Stimulated activated CD4-positive, alpha-beta T cell treated with anti-CD3 and anti-CD28 coated beads, Interleukin-15, amount 100 ng/mL, for 1 hour (primary cell): ENCODE measurements at places on chromosomes 16 and 17.

DNA sequence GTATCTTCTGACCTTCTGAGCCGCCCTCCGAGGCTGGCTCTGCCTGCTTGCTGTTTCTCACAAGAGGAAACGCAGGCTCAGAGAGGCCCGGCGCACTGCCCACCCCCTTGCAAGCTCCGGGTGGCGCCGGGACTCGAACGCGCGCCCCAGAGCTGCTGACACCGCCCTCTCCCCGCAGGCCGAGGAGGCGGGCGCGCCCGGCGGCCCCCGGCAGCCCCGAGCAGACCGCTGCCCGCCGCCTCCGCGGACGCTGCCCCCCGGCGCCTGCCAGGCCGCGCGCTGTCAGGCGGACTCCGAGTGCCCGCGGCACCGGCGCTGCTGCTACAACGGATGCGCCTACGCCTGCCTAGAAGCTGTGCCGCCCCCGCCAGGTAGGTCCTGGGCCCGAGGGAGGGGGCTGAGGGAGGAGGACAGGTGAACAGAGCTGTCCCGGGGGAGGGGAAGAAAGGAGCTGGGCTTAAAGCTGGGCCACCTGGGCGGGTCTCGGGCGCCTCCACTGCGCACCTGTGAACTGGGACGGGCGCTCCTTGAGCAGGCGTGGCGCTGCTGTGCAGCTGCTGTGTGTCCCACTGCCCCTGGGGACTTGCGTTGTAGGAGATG, 18.2 kb downstream of the WFDC1 start:
- DNase-seq, result no peak

GRCh38 chr17:3647769-3648555, 11.4 kb downstream of the CTNS start:
- DNase-seq, result no peak

GRCh38 chr17:74822939-74823367, 36.7 kb downstream of the GRIN2C start:
- no peak for DNase-seq

DNA sequence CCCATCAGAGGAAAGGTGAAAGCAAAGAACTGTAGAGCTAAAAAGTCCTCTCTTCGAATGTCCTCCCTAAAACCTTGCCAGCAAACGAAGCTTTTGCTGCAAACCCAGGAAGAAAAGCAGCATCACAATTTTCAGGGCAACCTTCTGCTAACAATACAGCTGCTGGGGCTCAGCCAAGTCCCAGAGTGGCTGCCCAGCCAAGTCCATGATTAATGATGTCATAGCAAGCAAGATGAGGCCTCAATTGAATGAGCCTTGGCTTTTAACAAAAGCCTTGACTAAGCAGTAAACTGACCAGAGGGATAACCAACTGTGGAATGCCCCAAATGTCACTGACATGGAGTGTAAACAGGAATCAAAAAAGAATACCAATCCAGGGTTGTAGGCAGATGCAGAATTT, 342.7 kb downstream of the PMP22 start:
- no peak for DNase-seq

DNA sequence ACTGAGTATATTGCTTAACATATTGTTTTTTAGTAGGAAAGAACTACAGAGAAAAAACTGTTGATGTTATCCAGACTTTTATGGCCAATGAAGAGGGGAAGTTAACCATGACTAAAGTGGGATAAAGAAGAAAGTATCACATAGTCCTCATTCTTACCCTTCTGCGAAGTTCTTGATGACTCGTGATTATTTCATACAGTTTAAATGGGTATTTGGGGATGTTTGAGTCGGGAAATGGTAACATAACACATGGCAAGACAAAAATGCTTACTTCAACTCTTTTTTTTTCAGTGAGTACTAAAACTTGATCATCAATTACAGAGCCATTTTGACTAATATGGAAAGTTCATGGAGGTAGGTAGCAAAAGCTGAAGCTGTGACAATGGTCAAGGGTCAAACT, 4.9 kb downstream of the POLG2 start:
- DNase-seq, result no peak

- DNase-seq, result no peak
Measured at GRCh38 chr17:1617620-1618174, 10.9 kb downstream of the SLC43A2 start.
